Sigmoid colon (tissue), 7 donors: ENCODE measurements at places on chromosomes 7 and 10.

GRCh38 chr10:19862811-19863515 is 46.7 kb downstream of the PLXDC2 start:
- no peak for DNase-seq
- H3K36me3 ChIP-seq = no peaks in the 10 kb centered on the region
- no peaks in the 10 kb centered on the region for H3K4me1 ChIP-seq
- no peaks in the 10 kb centered on the region for H3K27me3 ChIP-seq

DNA sequence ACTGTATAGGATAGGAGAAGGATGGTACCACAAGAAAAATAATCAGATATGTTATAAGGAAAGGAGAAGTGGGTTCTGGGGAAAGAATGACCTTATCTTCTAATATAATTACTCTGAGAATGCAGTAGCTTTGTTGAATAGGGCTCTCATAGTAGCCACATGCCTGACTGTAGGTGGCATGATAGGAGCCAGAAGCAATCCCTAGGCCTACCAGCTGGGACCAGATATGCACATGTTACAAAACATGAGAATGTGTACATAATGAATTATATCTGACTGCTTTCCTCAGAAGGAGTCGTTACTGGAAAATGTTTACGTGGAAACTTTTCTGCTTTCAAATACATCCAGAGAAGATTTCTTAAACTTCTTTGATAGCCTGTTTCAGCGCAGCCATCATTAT is 53.2 kb upstream of the FAM3C start:
- no peak overlapping the region for H3K4me3 ChIP-seq

- H3K27me3 ChIP-seq = no peaks in the 10 kb centered on the region
- H3K36me3 ChIP-seq = no peaks in the 10 kb centered on the region
- H3K27ac ChIP-seq = no peak overlapping the region
- H3K4me1 ChIP-seq = no peaks in the 10 kb centered on the region
These were observed 97.4 kb downstream of the ZRANB1 start for GRCh38 chr10:125039354-125039769.

DNA sequence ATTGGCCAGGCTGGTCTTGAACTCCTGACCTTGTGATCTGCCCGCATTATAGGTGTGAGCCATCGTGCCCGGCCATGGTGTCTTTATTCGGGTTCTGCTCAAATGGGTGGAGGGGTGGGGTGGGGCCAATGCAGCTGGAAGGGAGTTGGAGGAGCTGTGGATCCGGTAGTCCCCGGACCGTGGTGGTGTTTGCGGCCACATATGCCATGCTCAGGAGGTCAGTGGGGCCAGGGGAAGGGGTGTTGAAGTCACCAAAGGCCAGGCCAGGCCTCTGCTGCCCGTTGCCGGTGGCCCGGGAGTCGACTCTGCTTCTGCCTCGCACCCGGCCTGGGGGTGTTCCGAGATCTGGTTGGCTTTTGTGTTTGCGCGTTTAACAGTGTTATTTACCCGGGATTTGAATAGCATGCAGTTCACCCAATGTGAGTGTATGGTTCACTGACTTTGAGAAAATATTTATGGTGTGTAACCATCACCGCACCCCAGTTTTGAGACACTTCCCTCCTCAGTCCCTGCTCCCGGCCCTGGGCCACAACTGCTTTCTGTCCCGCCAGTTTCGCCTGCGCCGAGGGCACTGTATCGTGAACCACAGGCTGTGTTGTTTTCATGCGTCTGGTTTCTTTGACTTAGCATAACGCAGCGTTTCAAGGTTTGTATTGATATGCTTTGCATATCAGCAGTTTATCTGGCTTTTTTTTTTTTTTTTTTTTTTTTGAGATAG is 10.7 kb downstream of the INPP5A start:
- no peak overlapping the region for H3K27ac ChIP-seq
- peaks cover 79% of the 10 kb centered on the region for H3K4me1 ChIP-seq
- no peak overlapping the region for H3K4me3 ChIP-seq
- peak; percentile 59 for DNase-seq

- H3K27ac ChIP-seq = no peak overlapping the region
- no peaks in the 10 kb centered on the region for H3K36me3 ChIP-seq
- H3K4me3 ChIP-seq = no peak overlapping the region
- no peak for DNase-seq
- no peaks in the 10 kb centered on the region for H3K27me3 ChIP-seq
These were observed 161.6 kb upstream of the MKLN1 start for GRCh38 chr7:131166066-131166465.

- H3K4me1 ChIP-seq = no peaks in the 10 kb centered on the region
- DNase-seq = peak; percentile 86
- H3K4me3 ChIP-seq = no peak overlapping the region
- H3K36me3 ChIP-seq = peaks cover 26% of the 10 kb centered on the region
These were observed 99.5 kb upstream of the TNRC18 start for GRCh38 chr7:5523052-5523711.
